ENCODE measurements at places on chromosomes 1 and 21. TPM values are rescaled to one million over a fixed set of nuclear protein-coding genes. Genes with fewer than 3 reads are reported as not detected.

GRCh38 chr1:230876660-230877059 is 8.3 kb upstream of the C1orf198 start:
- no peak for DNase-seq

DNA sequence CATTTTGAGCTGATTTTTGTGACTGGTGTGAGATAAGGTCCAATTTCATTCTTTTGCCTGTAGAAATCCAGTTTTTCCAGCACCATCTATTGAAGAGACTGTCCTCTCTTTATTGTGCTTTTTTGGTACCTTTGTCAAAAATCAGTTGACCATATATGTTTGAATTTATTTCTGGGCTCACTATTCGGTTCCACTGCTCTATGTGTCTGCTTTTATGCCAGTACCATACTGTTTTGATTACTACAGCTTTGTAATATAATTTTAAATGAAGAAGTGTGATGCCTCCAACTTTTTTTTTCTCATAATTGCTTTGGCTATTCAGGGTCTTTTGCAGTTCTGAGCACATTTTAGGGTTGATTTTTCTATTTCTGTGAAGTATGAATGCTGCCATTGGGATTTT is 69.0 kb downstream of the LAMC2 start:
- DNase-seq: no peak

GRCh38 chr1:158290321-158290844 is 660 bp downstream of the CD1C start:
- DNase-seq: no peak

GRCh38 chr1:197180252-197180878 is 33.9 kb upstream of the ASPM start:
- peak; percentile 49 for DNase-seq

- DNase-seq: no peak
Observed at GRCh38 chr1:18340158-18340764, 140.5 kb upstream of the KLHDC7A start.

- no peak for DNase-seq
Observed at GRCh38 chr1:153238527-153238926, 21.0 kb upstream of the LORICRIN start.

SPRR2E gene
- not detected for total RNA-seq

DNA sequence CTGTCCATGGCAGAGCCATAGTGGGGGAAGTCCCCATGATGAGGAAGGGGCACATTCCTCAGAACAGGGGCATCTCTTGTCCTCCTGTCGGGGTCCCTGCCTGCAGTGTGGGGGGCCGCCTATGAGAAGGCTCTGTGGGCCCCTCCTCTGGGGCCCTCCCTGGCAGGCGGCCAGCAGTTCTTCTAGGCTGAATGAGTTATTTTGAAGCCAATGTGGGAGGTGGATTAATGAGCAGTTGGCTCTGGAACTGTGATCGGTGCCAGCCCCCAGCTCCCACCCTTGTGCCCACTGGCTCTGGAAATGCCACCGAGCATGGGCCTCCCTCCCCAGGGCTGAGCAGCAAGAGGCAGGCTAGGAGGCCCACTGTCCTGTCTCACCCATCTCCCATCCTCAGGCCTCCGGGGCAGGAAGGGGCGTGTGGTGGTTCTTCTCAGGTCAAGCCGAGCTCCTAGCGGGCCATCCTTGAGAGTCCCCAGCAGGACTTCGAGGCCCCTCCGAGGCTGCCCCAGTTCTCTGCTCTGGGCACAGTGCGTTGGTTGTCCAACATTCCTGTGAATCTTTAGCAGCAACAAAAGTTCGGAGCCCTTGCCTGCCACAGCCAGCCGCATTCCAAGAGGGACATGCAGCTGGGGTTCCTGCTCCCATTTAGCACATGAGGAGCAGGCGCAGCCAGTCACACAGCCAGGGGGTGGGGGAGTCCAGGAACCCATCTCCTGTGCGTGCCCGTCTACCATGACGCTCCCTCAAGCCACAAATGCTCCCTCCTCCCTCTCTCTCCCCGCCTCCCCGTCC is 57.2 kb downstream of the EDN2 start:
- DNase-seq: no peak

CACHD1 gene
- 2.1 TPM for total RNA-seq

- DNase-seq: peak; percentile 38
Observed at GRCh38 chr1:200386416-200386815, 23.4 kb downstream of the ZNF281 start.

- DNase-seq: no peak
Observed at GRCh38 chr21:14876524-14876840, 188.3 kb downstream of the NRIP1 start.

All from M059J (cell line).